ENCODE measurements at places on chromosomes 13 and 19. TPM values are rescaled to one million over a fixed set of nuclear protein-coding genes. Genes with fewer than 3 reads are reported as not detected.
A peak's percentile ranks its signal among the peaks of the same experiment; 100 is the strongest.

DNA sequence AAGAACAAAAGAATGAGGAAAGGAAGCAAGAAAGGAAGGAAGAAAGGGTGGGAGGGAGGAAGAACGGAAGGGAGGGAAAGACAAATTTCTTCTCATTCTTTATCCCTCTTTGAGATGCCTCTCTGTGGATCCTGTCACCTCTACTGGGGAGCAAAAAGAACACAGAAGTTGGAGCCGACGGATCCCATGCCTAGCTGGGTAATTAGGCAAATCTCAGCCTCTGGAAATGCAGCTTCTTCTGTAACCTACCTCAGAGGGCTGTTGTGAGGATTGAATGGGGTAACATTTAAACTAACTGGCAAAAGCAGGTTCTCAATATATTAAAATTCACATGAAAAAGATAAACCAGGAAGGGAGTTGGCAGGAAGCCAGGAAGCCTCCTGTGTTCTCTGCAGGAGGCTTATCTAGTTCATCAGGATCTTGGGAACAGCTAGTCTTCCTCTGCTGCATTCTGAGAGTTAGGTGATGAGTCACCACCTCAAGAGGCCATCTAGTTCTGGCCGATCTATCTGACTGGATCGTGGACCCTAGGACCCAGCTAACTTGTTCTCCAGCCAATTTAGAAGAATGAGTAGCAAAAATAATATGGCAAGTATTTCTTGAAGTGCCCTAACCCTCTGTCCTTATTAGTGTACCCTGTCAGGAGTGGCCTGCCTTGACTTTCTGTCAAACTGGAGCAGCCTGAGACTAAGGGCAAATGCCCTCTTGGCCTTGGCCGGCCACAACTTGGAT lies 15.2 kb upstream of the CPB2 start:
- no peak for DNase-seq

GRCh38 chr19:40506099-40506498 lies 39.3 kb downstream of the SPTBN4 start:
- DNase-seq: no peak

GRCh38 chr19:7333198-7334118 lies 15.3 kb upstream of the ARHGEF18 start:
- DNase-seq: no peak

DNA sequence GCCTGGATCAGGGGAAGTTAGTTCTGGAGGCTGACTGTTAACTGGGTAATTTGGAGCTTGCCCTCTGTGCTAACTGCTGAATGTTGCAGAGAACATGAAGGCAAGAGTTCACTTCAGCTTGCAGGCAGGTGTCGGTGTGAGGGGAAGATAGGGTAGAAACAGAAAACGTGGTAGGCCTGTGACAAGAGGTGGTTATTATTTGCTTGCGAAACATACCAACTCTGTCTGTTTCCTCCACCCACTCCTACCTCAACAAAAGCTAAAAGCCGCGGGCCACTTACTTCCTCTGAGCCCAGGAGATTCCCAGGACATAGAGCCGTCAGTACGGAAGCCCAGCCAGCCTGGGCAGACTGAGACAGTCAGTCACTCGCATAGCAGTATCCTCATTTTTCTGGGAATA lies 119.2 kb upstream of the ABCC4 start:
- peak; percentile 15 for DNase-seq

- no peak for DNase-seq
Observed at GRCh38 chr19:19009951-19010350, 23.4 kb downstream of the SUGP2 start.

DNA sequence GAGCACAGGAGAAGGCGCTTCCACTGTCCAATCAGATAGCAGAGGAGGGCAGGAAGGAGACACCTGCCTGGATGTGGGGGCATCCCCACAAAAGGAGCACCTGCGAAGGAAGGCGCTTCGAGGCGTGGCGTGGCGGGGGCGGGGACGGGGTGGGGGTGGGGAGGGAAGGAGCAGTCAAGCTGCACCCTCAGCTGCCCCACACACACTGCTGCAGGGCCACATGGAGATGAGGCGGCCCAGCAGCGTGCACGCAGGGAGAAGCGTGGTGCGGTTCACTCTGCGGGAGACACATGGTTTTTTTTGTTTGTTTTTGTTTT lies 21.4 kb downstream of the ANKRD27 start:
- no peak for DNase-seq

DNA sequence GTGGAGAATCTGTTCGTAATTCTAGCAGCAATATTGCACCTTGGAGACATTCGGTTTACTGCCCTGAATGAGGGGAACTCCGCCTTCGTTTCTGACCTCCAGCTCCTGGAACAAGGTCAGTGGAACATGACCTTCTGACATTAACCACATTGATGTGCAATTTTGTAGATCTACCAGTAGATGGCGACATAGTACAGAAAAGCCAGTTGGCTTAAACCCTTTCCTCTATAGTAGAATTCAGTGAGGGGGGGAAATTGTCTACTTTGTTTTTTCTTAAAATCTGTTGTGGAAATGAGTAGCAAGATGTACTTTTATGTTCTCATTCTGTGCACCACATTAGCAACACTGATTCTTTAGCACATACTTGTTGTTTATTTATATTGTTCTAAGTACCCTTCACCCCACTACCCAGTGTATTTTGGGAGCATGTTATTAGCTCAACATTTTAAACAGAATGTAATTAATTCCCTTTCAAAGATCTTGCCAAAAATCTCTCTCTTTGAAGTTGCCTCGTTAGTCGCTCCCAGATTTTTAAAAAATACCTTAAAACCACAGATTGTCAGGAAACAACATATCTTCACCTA lies 332.2 kb downstream of the MYO16 start:
- DNase-seq: no peak

DNA sequence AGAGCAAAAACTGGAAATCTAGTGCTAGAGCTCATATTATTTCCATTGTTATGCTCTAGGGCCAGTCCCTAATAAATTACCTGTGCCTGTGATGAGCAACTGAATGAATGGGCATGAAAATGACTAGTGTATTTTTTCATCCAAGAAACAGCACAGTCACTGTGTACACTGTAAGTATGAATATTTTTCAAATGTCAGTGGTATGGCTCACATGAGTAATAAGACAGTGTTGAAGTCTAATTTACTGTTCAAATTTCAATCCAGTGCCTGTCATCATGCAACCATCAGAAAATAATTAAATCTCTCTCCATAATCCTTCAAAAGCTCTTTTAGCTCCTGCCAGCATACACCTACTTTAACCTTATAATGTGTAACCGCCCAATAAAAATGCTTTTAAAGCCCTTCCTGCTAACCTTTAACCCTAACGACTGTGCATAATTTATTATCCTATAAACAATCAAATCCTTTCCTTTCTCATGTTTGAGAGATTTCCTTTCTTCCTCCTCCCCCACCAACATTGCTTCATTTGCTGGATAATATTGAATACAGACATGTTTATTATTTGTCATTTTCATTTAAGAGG lies 378.3 kb downstream of the GPC5 start:
- no peak for DNase-seq

DNA sequence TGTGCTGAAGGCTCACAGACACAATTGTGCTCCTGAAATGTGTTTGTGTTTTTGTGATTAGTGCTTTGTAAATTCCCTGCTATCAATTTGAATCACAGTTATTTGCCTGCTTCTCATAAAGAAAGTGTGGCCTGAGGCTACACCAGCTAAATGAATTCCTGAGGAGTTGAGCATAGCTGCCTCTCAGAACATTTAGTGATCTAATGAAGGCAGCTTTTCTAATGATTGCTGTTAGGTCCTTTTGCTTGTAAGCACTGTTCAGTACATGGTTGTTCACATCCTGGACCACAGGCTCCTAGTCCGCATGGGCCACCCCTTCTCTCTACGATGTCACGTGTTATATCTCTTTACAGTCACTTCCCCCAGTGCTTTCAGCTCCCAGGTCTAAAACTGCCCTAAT lies 238.2 kb downstream of the B3GLCT start:
- DNase-seq: no peak

DNA sequence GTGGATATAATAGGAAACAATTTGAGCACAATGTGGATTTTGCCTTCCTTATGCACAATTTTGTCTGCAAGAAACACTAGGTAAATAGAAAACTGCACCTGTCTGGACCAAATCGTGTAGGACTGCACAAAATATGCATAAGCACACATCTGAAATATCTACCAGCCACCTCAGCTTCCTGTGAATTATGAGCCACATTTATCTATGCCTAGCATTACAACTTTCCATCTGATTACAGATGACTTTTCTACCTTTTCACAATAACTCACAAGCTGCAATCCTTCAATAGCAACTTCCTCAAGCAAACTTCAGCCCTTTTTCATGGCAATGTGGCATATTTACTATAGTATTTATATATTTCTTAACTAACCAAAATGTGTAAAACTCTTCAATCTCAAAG lies 5.7 kb upstream of the RFX2 start:
- DNase-seq: no peak

- no peak for DNase-seq
Observed at GRCh38 chr13:39373145-39373544, 229.8 kb downstream of the LHFPL6 start.

Gene KLK15
- not detected for total RNA-seq

Gene LYPD3
- 3.1 TPM for total RNA-seq

Gene CCDC169
- total RNA-seq: 41.8 TPM

Gene TEKTIP1
- total RNA-seq: 4.7 TPM

Gene MATK
- 28.3 TPM for total RNA-seq

Gene CEACAM1
- total RNA-seq: 1.2 TPM
